ENCODE measurements at places on chromosomes 5 and 9.

DNA sequence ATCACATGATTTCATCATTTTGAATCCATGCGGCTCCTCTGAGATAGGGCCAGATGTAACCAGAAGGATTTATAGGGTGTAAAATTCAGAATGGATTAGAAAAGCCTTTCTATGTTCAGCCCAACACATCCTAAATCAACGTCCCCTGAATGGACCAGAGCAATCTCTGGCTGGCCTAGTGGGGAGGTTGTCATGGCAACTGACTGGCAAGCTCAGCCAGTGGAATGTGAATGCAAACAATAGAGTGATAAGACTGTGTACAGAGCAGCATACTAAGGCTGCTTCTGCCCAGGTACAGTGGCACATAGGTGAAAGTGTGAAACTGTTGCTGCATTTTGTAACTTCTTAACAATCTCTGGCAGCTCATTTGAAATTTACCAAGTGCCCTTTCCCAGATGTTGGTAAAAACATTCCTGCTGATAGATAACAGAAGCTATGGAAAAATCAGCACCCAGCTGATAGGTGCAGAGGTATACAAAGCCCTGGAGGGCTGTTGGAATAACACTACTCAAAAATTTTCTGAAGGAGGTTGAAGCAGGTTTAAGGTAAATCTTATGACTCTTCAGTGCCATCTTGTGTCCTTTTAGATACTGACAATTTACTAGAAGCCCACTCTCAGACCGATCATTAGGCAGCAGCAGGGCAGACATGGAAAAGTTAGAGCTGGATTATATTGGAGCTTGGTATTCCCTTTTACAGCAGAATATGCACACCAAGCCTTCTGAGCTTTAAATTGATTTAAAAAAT lies 267.2 kb downstream of the RAB3C start:
- peak; percentile 51 for DNase-seq

DNA sequence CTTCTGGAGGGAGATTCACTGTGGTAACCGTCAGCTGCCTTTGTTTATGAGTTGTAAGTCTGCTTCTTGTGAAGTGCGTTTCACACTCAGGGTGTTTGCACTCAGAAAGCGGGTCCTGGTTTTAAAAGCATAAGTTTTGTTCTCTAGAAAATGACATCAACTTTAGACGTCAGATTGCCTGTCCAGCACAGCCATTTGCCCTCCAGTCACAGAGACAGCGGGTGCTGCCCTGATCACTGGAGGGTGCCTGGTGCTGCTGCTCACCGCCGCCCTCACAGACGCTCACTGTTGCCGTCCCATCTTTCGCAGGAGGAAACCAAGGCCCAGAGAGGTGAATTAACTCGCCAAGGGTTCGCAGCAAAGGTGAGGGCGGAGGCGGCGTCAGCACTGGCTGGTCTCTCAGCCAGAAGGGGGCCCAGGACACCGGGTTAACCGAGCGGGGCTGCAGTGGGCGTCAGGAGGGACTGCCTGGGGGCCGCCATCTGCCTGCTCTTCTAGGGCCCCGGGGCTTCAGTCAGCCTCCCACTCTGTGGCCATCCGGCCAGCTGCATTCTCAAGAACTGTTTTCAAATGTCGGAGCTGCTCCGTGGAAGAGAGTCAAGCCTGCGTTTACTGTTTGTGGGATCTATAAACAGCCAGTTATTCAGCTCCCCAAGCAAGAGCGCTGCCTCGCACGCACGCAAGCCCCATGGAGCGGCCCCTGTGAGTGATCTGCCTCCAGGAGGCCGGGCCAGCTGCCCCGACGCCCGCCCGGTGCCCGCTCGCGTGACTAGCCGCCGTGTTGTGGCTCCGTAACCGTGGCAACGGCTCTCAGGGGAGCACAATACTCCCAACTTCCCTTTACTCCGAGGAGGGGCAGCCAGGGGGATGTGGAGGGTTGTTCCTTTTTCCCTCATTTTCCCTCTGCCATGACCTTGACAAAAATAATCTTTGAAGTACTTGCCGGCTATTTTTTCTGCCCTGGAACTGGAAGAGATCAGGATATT lies 43.4 kb upstream of the EXOC3 start:
- DNase-seq: peak; percentile 96

DNA sequence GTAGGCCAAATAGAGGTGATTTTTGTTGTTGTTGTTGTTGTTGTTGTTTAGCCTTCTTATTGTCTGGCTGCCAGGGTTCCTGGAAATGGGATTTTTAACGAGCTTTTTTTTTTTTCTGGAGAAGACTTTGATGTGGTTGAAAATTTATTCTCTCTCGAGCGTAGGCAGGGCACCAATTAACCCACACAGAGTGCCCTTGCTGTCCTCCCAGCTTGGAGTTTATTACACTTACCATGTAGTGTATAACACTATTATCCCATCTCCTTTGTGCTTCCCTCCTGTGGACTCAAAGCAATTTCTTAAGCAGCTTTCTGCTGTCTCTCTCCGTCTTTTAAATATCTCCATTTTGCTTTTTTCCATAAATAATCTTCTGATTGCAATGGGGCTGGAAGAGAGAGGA lies 57.4 kb downstream of the OR2K2 start:
- no peak for DNase-seq

DNA sequence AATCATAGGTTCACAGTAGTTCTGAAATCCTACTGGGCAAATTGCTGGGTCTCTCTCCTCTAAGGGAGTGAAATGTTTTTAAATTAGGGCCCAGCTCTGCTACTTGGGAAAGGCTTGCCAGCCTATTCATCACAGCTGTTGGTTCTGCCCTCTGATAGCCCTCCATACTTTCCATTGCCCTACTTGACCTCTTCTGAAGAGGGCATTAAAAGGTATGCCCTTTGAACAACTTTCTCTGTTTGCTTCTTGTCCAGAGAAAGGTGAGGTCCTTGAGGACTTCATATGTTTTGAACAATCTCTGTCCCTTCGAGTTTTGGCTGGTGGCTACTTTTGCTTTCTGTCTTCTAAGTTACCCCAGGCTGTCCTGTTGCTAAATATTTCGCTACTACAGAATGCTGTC lies 62.3 kb upstream of the JAK2 start:
- DNase-seq: no peak

GRCh38 chr9:96441798-96442445 lies 8.0 kb upstream of the HABP4 start:
- peak; percentile 32 for DNase-seq

GRCh38 chr5:160847526-160848085 lies 4.4 kb downstream of the ATP10B start:
- no peak for DNase-seq

Data from NCI-H524 (cell line).